ENCODE measurements at places on chromosomes 4 and X.

GRCh38 chr4:25937801-25938200 is 23.8 kb downstream of the SMIM20 start:
- DNase-seq, result peak; percentile 61

- DNase-seq, result no peak
Measured at GRCh38 chrX:123983240-123983639, 21.7 kb downstream of the STAG2 start.

DNA sequence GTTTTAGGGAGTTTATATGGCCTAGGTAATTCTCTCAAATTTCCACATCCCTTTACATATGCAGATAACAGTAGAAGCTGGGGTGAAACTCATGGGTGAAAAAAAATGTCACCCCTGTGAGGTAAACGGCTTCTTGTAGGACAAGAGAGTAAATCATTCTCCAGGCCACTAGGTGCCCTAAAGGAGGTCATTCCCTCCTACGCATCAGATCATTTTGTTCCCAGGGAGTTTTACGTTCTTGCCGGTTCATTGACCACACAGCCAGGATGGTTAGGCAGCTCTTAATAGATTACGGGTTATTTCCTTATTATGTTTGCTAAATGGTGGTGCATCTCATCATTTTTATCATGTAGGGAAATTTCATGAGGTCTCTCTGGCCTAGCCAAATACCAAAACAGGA is 225.8 kb upstream of the NOCT start:
- DNase-seq, result no peak

DNA sequence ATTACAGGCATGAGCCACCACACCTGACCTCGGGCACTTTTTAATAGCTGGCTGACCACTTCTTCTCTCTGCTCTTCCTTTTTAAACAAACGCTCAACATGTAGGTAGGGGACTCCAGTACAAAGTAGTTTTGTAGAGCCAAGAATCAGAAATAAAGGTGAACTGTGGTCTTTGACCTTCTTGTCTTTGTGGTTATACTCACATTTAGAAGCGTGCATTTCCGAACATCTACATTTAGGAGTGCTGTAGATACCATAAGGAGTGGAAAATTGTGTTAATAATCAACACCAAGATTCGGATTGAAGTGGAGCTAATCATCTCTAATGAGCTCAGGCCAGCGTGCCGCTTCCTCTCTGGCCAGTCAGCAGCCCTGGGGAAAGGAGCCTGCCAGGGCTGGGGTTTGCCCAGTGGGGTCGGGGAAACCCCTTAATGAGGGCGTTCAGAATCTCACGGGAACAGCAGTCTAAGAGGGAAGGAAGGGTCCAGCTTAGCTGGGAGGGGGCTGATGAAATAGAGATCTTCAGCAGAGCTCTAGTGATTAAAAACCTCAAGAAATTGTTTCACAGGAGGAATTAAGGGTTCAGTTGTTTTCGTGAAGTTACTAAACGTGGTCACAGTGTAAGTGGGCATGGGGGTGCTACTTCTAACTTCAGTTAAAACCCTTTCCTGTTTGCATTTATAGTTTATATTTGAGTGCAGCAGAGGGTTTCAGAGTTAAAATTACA is 81.2 kb downstream of the GAB1 start:
- DNase-seq, result no peak

DNA sequence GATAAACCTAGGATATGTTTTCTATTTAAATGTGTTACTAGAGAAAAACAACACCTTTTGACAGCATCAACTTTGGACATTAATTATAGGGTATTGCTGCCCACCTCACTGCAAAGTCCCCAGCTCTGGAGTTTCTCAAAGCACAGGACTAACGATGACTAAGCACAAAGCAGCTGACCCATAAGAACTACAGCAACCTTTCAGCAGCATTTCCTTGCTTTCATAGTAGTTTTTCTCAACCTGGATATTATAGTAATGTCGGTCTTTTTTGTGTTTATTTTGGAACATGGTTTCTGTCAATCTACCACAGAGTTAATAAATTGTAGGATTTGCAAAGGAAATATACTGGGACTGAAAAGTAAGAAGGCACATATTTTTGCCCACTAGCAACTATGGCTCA is 21.5 kb downstream of the HHIP start:
- peak; percentile 61 for DNase-seq

DNA sequence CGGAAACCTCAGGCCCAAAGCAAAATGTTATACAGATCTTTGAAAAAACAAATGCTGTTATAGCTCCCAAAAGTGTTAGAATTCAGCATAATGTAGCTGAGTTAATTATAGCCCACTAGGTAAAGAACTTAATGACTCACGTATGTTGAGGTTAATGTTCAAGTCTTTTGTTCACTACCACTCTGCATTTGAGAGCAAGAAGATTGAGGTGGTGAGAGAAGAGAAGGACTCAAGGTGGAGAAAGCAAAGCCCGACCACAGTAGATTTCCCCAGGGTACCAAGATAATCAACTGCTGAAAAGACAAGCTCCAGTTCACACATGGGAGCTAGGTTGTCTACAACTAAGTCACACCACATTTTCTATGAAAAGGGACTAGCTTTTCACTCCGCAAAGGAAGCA is 480.2 kb downstream of the DTHD1 start:
- DNase-seq, result no peak

GRCh38 chr4:149638073-149638472 is 177.6 kb downstream of the IQCM start:
- DNase-seq, result peak; percentile 25

GRCh38 chr4:39085891-39086290 is 23.9 kb downstream of the KLHL5 start:
- peak; percentile 38 for DNase-seq

DNA sequence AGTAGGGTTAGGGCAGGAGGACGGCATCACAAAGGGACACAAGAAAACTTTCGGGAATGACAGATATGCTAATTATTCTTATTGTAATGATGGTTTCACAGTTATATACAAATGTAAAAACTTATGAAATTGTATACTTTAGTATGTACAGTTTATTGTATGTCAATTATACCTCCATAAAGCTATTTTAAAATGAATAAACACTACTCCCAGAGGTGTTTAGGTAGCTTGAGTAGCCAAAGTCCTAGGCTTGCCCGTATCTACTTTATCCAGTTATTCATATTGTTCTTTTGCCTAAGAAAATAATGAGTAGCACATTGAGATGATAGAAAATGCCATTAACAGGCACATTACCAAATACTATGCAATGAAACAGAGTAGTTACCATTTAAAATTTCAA is 43.0 kb downstream of the RPS6KA6 start:
- DNase-seq, result no peak

- DNase-seq, result peak; percentile 71
Measured at GRCh38 chrX:53682885-53683555, 3.5 kb downstream of the HUWE1 start.

Measured in choroid plexus epithelial cell (primary cell).